SW 1271 (cell line): ENCODE measurements at places on chromosomes 11 and 22.
A peak's percentile ranks its signal among the peaks of the same experiment; 100 is the strongest.

- no peak for DNase-seq
Observed at GRCh38 chr11:130064596-130064995, 5.1 kb upstream of the APLP2 start.

- no peak for DNase-seq
Observed at GRCh38 chr11:128579798-128580504, 7.4 kb downstream of the ETS1 start.

DNA sequence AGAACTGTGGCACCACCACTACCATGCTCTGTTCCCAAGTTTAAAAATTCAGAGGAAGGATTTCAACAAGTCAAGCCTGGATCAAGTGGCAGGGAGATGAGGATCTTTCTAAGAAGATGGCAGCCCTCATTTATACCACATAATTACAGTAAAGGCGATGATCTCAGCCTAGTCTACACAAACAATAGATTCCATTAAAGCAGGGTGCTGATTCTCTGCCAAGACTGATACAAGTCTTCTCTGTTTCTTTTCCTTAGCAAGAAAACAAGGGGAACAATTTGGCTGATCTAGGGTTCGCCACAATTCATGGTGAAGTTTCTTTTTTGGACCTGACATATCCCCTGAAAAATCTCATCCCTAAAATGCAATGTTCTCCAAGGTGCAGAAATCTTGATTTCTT, 73.9 kb downstream of the PPFIBP2 start:
- DNase-seq: no peak

DNA sequence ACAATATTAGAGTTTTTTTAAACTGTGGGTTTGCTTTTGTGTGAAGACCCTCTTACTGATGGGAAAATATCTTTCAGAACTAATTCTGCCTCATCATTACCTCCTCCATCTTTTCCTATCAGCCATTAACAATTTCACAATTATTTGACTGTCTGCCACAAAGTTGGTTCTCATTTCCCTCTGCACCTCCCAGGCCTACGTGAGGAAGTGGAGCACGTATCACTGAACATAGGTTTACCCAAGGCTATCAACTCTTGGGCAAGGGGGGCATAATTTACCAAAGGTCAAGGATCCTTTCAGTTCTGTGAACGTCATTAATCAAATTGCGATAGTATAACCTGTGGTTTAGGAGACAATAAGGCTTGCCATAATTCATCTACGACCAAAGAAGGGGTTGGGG, 60.0 kb downstream of the LIF start:
- no peak for DNase-seq

DNA sequence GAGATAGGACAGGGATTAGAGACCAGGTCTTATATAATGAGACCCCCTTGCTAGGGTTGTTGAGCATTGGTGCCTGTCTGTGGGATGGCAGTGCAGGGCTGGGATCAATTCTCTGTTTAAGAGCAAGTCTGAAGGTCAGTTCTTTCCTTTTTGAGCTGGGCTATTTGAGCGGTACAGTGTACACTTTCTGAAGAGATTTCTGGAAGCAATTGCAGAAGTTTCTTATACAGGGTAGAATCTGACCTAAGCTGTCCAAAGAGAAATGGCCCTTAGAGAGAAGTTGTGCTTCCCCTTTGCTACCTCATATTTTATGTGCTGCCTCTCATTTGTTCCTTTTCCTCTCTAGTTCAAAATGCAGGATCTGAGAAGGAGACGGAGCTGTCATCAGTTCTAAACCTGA, 35.8 kb downstream of the CSTPP1 start:
- no peak for DNase-seq

GRCh38 chr11:111573821-111574249, 28.4 kb upstream of the SIK2 start:
- no peak for DNase-seq

DNA sequence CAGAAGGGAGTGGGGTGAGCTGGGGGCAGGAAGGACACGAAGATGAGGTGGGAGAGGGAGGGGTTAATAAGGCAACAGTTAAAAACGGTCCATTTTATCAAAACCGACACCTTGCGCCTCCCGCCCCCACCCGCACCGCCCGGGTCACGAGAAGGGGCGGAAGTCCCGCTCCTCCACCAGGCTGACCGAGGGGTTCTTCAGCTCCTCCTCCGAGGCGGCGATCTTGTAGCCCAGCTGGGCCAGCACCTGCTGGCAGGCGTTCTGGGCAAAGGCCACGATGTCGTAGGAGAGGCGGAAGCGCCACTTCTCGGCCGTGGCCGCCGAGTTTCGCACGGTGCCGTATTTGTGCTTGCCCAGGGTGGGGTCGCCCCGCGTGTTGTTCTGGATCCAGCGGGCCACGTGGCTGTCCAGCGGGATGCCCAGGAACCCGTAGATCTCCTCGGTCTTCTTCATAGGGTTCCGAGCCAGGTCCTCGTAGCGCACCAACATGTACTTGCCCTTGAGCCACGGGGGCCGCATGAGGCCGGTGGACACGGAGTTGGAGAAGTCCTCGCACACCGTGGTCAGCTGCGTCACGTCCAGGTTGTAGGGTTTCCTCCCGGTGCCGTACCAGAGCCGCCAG, 15.8 kb downstream of the CHST1 start:
- DNase-seq: no peak

DNA sequence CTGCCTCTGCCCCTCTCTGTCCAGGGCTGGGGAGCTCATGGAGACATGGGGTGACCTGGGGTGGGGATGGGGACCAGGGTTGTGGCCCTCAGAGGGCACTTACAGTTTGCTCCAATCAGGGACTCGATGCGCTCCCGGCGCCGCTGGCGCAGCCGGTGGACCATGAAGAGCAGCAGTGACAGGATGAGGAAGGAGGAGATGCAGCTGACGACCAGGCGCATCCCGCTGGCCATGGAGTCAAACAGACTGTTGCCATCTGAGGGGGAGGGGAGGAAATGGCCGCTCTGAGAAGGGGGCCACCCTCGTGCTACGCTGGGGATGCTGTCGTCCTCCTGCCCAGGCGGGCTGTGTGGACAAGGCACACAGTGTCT, 80.5 kb downstream of the DGCR2 start:
- DNase-seq: no peak

DNA sequence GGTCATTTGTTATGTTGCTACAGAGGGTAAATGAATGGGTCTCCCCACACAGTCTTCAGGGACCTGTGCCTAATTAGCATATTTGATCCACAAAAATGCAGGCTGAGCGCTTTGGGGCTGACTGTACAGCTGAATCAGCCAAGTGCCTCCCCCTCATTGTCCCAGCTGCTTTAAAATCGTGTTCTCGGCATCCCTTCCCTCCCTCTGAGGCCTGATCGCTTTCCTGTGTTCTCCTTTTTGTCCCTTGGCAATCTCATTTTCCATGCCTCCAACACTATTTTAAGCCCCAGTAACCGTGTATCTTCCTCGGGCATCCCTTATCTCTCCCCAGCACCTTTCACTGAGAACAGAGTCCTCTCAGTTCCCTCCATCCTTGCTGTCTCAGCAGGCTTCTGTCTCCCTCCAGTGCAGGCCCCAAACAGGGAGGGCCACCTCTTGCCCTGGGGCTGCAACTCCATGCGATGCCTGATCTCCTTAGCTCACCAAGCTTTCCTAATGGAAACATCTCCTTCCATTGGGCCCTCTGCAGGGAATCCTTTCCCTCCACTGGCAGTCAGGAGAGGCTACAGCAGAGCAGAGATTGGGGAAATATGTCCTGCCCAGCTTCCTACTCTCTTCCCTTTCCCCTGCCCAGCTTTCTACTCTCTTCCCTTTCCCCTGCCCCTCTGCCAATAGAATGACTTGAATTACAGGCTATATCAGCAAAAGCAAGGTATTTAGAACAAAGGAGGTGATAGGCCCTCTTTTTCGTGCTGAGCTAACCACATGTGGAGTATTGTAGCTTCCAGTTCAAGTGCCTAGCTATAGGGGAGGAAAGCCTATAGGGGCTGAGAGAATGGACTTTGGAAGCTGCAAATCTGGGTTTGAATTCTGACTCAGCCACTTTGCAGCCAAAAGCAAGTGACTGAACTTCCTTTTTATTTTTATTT, 13.8 kb downstream of the UQCR10 start:
- DNase-seq: no peak

GRCh38 chr11:105109855-105110687, 29.5 kb downstream of the CARD18 start:
- DNase-seq: no peak

DNA sequence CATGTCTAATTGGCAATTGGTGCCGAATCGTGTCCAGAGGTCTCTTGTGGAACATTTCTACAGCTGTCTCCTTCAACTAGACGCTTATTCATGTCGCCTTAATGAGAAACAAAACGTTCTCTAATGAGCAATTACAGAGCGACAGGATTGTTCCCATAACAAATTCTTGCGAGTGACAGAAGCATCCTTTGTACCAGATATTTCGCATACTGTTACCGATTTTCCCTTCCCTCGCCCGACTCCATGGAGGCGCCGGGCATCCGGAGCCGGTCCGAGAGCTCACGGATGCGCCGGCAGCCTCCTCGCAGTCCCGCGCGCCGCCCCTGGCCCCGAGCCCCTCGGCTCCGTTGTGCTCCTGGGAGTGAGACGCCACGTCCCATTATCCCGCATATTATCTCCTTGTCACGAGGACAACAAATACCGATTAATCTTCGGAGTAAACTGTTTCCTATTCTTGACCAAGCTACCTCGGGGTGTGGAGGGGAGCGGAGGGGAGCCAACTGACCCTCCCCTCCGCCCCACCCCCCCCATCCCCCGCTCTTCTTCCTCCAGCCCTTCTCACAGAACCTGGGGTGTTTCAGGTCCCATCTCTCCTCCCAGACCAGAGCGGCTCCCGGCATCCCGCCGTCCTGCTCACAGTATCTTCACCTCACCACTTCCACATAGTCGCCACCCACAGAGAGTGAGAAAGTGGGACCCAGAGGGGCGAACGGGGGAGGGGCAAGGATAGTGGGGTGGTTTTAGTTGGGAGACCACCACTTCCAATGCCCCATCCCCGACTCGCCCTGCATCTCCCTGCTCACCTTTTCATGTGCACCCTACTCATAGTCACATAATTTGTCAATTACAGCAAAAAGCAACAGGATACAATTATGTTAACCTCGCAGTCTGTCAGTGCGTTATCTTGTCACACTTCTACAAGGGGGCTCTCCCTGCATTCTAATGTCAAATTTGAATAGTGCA, 11.4 kb downstream of the PAX6 start:
- no peak for DNase-seq

DNA sequence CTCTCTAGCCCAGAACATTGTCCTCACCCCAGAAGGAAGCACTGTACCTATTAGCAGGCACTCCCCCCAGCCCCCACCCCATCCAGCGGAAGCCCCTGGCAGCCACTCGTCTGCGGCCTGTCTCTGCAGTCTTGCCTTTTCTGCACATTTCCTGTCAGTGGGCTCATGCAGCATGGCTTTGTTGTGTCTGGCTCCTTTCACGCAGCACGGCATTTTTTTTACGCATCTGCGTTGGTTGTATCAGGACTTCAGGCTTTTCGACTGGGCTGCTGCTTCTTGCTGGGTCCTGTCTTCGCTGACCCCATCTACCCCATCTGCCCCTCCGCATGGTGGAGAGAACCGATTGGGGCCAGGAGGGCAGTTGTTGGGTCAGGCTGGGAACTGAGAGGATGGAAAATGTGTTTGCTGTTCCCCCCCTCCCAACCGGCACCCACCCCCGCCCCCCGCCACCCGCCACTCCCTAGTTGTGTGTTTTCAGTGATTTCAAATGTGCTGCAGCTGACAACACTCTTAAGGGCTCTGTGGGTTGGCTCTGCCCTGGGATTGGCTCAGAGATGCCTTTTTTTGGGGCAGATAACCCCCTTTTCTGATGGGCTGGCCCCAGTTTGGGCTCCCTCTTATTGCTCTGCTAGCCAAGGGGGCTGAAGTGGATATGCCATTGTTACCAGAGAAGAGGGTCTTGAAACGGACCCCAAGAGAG, 110.0 kb downstream of the KIAA1671 start:
- no peak for DNase-seq

DNA sequence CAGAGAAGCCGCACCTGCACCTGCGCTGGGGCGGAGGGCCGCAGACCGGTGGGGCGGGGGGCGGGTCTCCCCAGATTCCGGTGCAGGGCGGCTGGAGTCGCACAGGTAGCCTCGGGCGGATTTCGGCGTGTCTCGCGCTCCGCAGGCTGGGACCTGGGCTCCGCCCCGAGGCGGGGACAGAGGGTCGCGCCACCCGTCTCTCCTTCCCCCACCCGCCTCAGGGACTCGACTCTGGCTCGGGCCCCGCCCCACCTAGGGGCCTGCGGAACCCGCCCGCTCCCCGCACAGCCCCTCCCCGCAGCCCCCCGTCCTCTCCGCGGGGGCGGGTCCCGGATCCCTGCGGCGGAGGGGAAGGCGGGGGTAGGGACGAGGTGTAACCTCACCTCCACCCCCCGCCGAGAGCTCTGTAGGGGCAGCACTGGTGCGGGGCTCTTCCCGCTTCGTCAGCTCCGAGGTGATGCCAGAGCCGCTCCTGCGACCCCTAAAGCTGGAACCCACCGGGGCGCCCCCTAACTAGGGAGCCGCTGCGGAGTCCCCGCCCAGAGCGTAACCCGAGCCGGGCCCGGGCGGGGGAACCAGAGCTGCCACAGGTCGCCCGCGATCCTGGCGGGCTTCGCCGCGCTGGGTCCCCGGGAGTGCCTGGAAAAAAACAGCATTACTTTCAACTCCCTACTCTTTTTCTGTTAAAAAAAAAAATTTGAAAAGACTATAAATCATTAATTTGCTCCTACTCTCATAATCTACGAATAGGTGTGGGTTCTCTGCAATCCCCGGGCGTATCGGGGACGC, at the start of gene SLC29A2:
SLC29A2 (minus strand) TSS at position 134 of the 789 bp plus-strand sequence. CDS start 169 bp downstream, outside the sequence.
- DNase-seq: peak; percentile 64

GRCh38 chr11:37710031-37710430, 1112.0 kb upstream of the RAG2 start:
- no peak for DNase-seq

- no peak for DNase-seq
Observed at GRCh38 chr11:113241636-113242054, 72.7 kb upstream of the TTC12 start.

DNA sequence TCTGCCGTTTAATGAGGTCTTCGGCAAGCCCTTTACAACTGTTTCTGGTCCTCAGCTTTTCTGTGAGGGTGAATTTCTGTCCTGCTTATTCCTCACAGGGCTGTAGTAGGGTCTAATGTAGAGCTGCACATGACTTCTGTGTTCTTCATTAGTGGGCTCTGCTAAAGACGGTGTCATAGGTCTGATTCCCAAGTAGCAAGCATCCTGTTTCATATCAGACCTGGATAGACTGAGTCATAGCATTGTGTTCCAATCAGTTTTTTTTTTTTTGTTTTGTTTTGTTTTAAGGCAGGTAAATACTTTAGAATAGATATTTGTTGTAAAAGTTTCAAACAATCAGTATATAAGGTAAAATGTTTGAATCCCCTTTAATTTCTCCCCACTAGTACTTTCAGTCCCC, 35.4 kb downstream of the BIRC2 start:
- no peak for DNase-seq
